Stimulated activated CD4-positive, alpha-beta T cell treated with anti-CD3 and anti-CD28 coated beads, TNF-alpha, amount 100 ng/mL, for 1 hour (primary cell): ENCODE measurements at places on chromosomes 7 and 10.

DNA sequence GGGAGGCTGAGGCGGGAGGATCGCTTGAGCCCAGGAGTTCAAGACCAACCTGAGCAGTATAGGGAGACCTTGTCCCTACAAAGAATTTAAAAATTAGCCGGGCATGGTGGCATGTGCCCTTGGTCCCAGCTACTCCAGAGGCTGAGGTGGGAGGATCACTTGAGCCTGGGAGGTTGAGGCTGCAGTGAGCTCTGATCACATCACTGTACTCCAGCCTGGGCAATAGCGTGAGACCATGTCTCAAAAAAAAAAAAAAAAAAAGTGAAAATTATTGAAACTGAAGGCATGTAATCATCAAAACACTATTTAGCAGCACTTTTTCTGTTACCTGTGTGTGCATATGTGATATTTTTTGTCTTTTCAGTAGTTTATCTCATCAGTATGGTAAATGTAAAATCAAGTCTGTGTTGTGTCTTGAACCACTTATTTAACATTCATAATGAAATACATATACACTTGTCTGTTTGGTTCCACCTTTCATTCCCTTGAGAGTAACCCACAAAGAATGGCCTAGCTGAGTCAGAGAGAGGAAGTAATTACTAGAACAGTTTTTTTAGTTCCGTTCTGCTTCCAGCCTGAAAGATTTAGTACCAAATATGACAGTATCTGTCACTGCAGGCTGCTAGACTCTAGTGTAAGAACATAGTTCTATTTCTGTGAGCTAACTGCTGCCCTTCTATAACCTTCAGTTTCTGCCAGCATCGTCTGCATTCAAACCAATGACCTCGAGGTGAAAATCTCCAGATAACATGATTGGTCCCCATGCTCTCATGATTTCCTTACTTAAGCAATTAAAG, 68.6 kb downstream of the MMRN2 start:
- no peak for DNase-seq

GRCh38 chr10:50931948-50932431, 46.6 kb upstream of the A1CF start:
- no peak for DNase-seq

DNA sequence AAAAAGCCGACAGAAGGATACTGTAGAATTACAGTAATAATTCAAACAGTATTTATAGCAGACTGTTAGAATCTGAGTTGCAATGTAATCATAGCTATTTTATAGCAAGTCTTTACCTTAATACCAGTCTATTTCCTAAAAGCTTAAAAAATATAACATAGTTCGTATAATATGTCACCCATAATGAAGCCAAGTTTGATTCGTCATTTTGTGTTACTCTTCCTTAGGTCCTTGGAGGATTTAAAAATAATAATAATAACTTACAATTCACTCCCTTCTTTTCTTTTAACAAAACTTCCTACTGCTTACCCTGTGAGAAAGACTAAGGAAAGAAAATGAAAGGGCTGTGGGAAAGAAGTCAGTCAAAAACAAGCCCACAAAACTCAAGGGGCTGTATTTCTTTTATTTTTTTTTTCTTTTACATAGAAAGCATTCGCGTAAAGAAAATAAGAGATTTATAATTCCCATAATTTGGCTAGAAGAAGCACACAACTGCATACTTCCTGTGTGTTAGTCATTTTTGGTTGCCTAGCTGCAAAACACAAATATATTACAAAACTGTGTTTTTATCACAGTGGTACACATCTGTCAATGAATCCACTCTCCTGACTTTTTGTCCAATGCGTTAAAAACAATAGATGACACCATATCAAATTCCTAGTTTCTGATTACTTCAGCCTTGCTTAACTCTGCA, 187.2 kb upstream of the CELF2 start:
- no peak for DNase-seq

DNA sequence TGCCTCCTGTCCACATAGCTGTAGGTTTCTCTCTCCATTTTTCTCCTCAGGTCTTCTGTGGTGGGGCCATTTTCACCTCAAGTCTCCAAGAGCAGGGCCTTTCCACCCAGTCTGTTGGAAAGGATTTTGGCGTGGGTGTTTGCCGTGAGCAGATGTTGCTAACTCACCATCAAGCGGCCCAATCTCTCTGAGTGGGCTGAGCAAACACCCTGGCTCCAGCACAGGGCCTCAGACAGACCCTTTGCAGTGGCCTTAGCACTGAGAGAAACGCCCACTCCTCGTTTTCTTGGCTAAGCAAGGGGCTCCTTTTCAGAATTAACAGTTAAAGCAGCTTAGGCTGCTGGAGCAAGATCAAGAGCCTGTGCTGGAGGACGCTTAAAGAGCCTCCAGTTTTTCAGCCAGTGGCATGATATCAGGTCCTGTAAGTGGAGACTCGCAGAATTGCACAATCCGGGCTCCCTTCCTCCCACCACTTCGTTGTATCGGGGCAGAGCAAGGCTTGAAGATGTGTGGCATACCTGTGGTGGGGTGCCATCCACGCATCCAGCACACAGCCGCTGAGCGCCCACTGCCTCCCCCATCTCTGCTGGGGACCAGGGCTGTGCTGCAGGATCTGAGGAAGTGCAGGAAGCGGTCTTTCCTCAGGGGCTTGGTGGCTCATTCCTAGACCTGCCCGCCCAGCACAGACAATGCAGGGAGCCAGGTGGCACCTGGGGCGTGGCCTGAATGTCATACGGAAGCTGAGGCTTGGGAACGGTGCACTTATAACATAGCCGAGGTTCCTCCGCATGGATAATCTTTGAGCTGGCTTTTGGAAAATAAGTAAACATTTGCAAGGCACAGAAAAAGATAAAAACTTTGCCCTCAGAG, 142.7 kb downstream of the ADARB2 start:
- DNase-seq = no peak

DNA sequence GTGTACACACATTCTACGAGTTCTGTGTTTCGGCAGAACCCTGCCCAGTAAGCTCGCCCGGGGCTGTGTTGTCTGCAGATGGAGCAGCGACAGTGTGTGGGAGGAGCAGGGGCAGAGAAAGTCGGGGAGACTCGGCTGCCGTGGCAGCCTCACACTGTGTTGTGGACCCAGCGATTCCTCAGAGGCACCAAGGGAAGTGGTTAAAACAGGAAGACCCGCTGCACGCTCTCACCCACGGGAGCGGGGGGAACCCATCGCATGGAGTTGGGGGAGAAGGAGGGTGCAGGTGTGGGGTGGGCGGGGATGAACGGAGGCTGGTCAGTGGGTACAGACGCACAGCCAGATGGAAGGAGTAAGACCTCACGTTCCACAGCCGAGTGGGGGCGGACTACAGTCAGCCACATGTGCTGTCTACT, 250.2 kb downstream of the ELFN1 start:
- no peak for DNase-seq
